ENCODE measurements at places on chromosomes 7 and 10. TPM values are rescaled to one million over a fixed set of nuclear protein-coding genes. Genes with fewer than 3 reads are reported as not detected.

Gene CRHR2
- 0.22 TPM for polyA plus RNA-seq

Gene NFKB2
- polyA plus RNA-seq: 22.7 TPM

- no peak for DNase-seq
Measured at GRCh38 chr7:137717811-137718271, 128.9 kb downstream of the DGKI start.

Gene IQUB
- polyA plus RNA-seq: 4.4 TPM

- DNase-seq: no peak
Measured at GRCh38 chr10:82171899-82172298, 296.9 kb downstream of the NRG3 start.

Gene CALCR
- 0.88 TPM for polyA plus RNA-seq

DNA sequence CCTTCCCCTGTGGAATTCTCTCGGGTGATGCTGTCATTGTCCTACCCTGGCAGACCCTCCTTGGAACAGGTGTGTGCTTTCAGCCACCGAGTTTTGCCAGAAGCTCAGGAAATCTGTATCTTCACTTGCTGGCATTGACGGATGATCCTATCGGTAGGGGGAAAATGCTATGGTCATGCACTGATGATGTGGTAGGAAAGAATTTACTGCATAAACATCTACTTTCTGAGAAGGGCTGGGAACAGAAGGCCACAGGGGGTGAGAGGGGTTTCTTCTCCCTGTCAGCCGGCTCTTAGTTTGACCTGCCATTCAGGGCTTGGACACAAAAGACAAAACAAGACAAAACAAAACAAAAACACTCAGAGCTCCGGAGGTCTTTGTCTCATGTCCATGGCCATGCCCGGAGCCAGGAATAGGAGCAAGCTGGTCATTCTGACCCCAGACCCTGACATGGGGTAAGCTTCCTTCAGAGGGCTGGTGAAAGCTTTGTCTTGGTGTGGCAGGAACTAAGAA, 43.6 kb upstream of the CARD11 start:
- DNase-seq: no peak

- DNase-seq: no peak
Measured at GRCh38 chr7:115332691-115333090, 410.8 kb downstream of the MDFIC start.

- DNase-seq: no peak
Measured at GRCh38 chr7:111041577-111041976, 49.4 kb upstream of the LRRN3 start.

DNA sequence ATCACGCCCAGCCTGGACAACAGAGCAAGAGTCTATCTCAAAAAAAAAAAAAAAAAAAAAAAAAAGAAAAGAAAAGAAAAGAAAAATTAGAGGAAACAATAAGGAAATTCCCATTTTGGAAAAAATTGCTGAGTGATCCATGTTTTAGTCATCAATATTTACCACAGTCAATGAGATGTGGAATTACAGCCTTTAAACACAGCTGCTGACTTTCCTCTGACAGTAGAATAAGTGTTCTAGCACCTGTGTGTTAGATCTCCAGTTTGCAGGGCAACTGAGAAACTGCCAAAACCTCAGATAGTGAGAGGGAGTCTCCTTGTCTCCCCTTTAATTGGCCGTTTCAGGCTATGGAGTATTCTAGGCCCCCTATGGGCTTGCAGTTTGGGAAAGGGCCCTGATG, 520.1 kb downstream of the KCNMA1 start:
- no peak for DNase-seq

Gene RBP4
- polyA plus RNA-seq: 0.36 TPM

DNA sequence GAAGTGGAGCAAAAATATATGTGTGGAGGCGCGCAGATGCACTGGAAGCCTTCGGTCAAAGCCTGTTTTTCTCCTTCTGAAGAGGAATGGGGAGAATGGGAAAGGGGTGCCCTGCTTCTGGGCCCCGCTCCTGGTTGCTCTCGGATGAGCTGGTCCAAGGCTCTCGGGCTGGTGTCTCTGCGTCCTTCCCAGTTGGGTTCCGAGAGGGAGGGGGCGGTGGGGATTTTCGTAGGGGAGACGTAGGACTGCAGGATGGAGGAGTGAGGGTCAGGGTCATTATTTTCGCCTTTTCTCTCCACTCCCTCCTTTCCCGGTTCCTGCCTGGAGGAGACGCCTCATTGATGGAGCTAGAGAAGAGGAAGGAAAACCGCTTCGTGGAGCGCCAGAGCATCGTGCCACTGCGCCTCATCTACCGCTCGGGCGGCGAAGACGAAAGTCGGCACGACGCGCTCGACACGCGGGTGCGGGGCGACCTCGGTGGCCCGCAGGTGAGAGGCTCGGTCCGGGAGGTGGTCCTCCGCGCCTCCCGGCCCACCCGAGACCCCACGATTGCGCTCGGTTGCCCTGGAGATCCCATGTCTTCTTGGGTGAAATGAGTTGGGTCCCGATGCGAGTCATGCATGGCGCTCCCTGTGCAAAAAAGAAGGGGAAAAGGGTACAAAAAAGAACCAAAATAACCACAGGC, 790 bp downstream of the ADAM22 start:
- peak; percentile 23 for DNase-seq

- no peak for DNase-seq
Measured at GRCh38 chr7:94392393-94392786, 2.3 kb upstream of the COL1A2 start.
